Activated CD4-positive, alpha-beta T cell treated with anti-CD3 and anti-CD28 coated beads for 1 hour (primary cell): ENCODE measurements at places on chromosomes 16 and 17.
A peak's percentile ranks its signal among the peaks of the same experiment; 100 is the strongest.

DNA sequence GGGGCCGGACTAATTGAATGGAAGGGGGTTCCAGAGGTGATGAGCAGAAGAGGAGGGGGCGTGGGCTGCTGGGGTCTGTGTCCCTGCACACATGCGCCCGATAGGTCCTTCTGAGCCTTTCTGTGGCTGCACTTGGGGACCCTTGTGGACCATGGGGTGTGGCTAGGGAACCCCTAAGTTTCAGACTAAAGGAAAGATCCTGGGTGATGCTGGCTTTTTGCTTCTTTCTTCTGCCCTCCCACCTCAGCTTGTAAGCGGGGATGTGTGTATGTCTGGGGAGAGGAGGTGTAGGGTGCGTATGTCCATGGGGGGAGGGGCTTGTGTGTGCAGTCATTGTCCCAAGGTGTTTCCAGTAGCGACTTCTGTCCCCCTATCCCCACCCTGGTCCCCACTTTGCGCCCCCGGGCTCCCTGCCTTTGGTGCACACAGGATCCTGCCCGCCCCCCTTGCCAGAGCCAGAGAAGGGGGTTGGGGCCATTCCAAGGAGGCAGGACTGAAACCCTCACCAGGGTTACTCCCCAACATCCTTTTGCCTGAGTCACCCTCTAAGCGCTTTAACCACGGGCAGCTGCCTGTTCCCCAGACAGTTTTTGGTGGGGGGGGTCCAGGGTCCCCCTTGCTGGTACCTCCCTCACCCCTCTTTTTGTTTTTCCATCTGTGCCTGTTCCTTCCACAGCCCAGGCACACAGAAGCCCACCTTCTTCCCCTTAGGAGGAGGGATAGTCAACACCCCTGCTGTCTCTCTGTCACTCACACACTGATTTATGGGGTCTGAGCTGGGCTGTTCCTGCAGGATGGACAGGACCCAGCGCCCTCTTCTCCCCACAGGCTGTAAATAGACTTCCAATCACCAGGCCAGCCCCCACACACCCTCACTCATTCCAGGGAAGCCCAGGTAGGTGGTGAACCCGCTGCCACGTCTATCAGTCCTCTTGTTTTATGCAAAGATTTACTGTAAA lies 83.2 kb downstream of the ARHGAP23 start:
- DNase-seq = no peak

DNA sequence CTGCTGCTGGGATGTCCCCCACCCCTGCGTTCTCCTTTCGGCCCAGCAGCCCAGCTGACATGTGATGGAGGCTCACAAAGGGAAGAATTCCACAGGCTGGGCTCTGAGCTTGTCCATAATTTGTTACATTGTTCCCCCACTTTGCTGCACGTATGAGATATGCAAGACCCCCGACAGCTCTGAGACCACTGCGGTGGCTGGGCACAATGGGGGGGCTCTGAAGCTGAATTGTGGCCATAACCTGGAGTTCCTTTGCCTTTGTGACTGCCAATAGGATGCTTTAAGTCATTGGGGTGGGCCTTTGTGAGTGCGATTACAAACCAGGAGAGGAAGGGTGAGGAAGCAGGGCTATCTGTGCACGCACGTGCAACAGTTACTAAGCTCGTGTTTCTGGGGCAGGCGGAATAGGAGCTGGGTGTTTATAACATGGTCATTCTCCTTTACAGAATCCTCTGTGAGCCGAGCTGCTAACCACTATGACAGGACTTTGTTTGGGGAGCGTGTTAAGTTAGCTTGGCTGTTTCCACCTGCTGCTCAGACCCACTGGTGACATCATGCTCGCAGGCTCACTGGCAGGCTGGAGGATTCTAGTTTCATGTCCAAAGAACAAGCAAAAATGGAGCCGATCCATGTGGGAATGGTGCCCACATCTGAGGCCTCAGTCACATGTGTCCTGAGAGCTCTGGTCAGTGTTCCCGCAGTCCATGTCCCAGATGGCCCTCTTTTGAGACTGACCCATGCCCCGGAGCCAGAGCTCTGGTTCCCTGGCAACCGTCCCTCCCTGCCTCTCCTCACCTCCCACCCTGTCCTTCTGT lies 208.3 kb upstream of the SALL1 start:
- DNase-seq = no peak

- no peak for DNase-seq
Observed at GRCh38 chr17:56549501-56549900, 44.0 kb upstream of the NOG start.

GRCh38 chr17:48002266-48002915 lies 31.5 kb downstream of the CDK5RAP3 start:
- no peak for DNase-seq

- no peak for DNase-seq
Observed at GRCh38 chr16:12801511-12802042, 2.1 kb downstream of the CPPED1 start.

GRCh38 chr17:8680466-8681169 lies 50.1 kb upstream of the MYH10 start:
- DNase-seq = no peak

GRCh38 chr16:88533932-88534637 lies 36.1 kb upstream of the ZC3H18 start:
- DNase-seq = peak; percentile 72

- DNase-seq = peak; percentile 13
Observed at GRCh38 chr16:188674-189073, 8.4 kb downstream of the HBQ1 start.
